ENCODE measurements at places on chromosomes 16 and 17.
A peak's percentile ranks its signal among the peaks of the same experiment; 100 is the strongest.

DNA sequence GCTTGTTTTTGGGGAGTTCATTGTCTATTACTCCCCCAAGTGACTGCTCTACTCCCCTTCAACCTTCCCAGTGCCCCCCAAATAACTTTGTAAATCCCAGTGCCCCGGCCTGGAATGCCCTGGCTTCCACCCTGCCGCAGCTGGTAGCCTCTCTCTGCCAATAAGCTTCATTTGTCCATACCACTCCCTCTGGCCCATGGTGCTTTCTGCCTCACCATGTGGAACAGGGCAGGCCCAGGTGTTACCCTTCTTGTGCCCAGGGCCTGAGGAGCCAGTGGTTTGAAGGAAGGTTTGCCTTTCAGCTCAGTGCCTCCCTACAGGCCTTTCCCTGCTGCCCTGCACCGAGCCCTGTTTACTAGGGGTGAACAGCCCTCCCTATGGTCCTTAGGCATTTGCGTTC lies 134.2 kb downstream of the AATF start:
- DNase-seq: no peak

DNA sequence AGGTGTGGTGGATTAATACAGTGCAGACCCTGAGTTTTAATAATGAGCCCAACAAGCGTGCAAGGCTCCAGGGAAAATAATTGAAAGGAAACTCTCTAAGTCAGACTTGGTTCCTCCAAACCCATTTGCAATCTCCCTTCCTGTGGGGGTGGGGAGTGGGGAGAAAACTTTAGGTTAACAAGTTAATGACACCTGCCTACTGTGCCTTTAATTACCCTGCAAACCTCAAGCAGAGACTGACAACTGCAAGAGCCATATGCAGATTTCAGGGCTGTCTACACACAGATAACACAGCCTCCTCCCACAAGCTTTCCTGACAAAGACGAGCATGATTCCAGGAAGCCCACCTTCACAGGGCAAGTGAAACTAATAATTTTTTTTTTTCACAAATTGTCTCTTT lies 359.3 kb downstream of the HS3ST4 start:
- DNase-seq: no peak

DNA sequence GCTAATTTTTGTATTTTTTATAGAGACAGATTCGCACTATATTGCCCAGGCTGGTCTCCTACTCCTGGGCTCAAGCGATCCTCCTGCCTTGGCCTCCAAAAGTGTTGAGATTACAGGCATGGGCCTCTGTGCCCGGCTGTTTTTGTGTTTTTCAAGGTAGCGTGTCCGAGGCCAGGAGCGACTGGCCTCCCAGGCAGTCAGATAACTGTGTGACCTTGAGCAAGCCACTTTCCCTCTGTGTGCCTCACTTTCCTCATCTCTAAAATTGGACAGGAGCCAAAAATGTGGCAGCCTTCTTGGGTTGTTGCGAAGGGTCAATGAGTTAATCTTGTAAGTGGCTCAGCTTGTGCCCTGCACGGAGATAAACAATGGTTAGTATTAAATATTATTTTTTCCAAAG lies 2.4 kb downstream of the ABCC1 start:
- DNase-seq: no peak

- DNase-seq: no peak
Measured at GRCh38 chr16:81614654-81615359, 164.3 kb upstream of the PLCG2 start.

- peak; percentile 72 for DNase-seq
Measured at GRCh38 chr17:35486920-35487732, 38.6 kb upstream of the SLFN13 start.

- DNase-seq: no peak
Measured at GRCh38 chr16:67194260-67194659, 2.3 kb downstream of the E2F4 start.

- DNase-seq: no peak
Measured at GRCh38 chr16:73846356-73846755, 450.3 kb upstream of the PSMD7 start.

DNA sequence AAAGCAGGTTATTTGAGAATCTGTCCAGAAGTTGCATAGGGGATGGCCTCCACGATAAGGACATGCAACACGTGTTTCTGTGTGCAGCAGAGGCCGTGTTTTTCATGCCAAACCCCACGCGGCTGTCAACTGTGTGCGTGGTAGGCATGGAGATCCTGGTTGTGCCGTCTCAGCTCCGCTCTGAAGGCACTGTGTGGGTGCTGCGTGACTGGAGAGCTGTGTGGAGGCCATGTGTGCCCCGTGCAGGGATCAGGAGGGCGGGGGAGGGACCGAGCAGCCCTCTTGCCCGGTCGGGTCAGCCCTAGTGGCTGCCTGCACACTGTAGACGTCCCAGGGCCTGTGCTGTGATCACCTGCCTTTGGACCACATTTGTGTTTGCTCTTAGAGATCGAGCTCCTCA lies 74.5 kb downstream of the SEC14L1 start:
- DNase-seq: no peak

- DNase-seq: no peak
Measured at GRCh38 chr17:34259146-34259545, 4.1 kb downstream of the CCL2 start.

- no peak for DNase-seq
Measured at GRCh38 chr16:56450275-56450985, 702 bp downstream of the NUDT21 start.

DNA sequence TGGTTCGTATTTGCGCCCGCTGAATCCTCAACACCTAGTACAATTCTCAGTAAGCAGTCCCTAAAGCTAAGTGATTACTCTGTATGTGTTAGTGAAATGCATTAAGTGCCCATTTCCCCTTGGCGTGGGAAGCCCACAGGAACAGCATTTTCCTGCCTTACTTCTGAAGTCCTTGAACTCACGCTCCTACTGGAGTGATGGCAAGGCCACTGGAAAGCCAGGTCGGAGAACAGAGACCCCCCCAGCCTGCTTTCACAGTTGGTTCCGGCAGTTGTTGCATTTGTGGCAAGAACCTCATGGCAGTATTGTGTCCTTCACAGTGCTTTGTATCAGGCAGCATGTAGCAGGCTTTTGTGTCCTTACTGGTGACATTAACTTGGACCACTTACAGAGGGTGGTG lies 340.7 kb downstream of the CDH13 start:
- no peak for DNase-seq

DNA sequence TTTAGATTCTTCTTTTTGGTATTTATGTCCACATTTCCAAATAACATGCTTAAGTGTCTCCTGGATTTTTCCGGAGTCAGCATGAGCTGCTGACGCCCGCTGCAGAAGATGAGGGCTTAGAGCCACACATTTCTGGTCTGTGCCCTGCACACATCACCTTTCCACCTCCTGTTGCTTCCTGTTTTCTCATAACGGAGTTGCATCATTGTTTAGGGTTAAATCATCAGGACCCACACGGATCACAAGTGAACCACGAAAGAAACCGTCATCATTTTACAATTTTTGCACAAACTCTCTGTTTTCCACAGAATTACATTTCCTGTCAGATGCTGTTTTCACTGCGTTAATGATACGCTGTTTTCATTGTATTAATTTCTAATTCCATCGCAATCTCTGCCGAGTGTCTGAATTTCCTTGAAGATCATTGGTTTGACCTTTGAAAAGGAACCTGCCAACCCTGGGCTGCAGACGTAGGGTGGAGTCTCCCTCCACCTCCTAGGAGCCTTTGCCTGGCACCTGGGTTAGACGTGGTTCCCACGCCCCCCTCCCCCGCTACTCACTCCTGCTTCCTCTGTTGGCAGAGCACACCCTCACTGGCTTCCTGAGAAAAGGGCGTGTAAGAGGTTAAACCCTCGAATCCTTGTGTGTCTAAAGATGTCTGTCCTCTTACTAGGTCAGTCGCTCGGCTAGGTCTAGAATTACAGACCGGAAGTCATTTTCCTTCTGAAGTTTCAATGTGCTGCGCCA lies 68.2 kb downstream of the RNF213 start:
- DNase-seq: no peak

All from activated gamma-delta T cell treated with Interleukin-2 at 50 U/mL for 16 hours (primary cell).